A549 treated with Hydrocortisone at 1 μM for 4 hours (cell line): ENCODE measurements at places on chromosomes 6 and 20. TPM values are rescaled to one million over a fixed set of nuclear protein-coding genes. Genes with fewer than 3 reads are reported as not detected.

COL9A3 gene
- 0.33 to 0.70 TPM (median 0.55 TPM) in 5 replicates for total RNA-seq

EYS gene
- total RNA-seq, result 0.02 to 0.25 TPM (median 0.08 TPM) in 3 of 5 replicates, not detected in the others

NRSN2 gene
- 58.3 to 63.1 TPM (median 60.3 TPM) in 5 replicates for total RNA-seq

BNIP5 gene
- 0.02 to 0.05 TPM (median 0.03 TPM) in 4 of 5 replicates, not detected in the other for total RNA-seq

L3MBTL1 gene
- 0.55 to 1.5 TPM (median 1.3 TPM) in 5 replicates for total RNA-seq

KHDRBS2 gene
- not detected in 5 replicates for total RNA-seq

DLK2 gene
- total RNA-seq, result 5.6 to 8.1 TPM (median 7.6 TPM) in 5 replicates

SLC26A8 gene
- total RNA-seq, result 0.10 TPM in 1 of 5 replicates, not detected in the others

POM121L2 gene
- total RNA-seq, result 0.02 TPM in 1 of 5 replicates, not detected in the others

PAK5 gene
- not detected in 5 replicates for total RNA-seq

SPATS1 gene
- not detected in 5 replicates for total RNA-seq

RNF182 gene
- total RNA-seq, result 2.9 to 4.1 TPM (median 3.2 TPM) in 5 replicates

VGLL2 gene
- total RNA-seq, result not detected in 5 replicates

ISM1 gene
- total RNA-seq, result 0.09 to 0.24 TPM (median 0.17 TPM) in 5 replicates

OTOR gene
- not detected in 5 replicates for total RNA-seq

MAFB gene
- 0.13 to 0.44 TPM (median 0.15 TPM) in 5 replicates for total RNA-seq

STX7 gene
- total RNA-seq, result 17.8 to 26.8 TPM (median 22.9 TPM) in 5 replicates

TRIM10 gene
- total RNA-seq, result not detected in 5 replicates

C6orf52 gene
- 1.5 to 2.7 TPM (median 2.1 TPM) in 5 replicates for total RNA-seq

COL19A1 gene
- not detected in 5 replicates for total RNA-seq

EPHA7 gene
- 0.05 to 0.15 TPM (median 0.09 TPM) in 5 replicates for total RNA-seq

LGSN gene
- total RNA-seq, result 2.0 to 3.0 TPM (median 2.4 TPM) in 5 replicates

RAB44 gene
- total RNA-seq, result 0.02 to 0.07 TPM (median 0.05 TPM) in 3 of 5 replicates, not detected in the others

HSPA1L gene
- total RNA-seq, result 1.2 to 2.0 TPM (median 1.6 TPM) in 5 replicates

OR2B6 gene
- 0.15 to 0.31 TPM (median 0.18 TPM) in 3 of 5 replicates, not detected in the others for total RNA-seq

DYNLT1 gene
- 112 to 115 TPM (median 113 TPM) in 5 replicates for total RNA-seq
